ENCODE measurements at places on chromosomes 6 and 20. TPM values are rescaled to one million over a fixed set of nuclear protein-coding genes. Genes with fewer than 3 reads are reported as not detected.

The GSTA2 gene
- not detected for total RNA-seq

DNA sequence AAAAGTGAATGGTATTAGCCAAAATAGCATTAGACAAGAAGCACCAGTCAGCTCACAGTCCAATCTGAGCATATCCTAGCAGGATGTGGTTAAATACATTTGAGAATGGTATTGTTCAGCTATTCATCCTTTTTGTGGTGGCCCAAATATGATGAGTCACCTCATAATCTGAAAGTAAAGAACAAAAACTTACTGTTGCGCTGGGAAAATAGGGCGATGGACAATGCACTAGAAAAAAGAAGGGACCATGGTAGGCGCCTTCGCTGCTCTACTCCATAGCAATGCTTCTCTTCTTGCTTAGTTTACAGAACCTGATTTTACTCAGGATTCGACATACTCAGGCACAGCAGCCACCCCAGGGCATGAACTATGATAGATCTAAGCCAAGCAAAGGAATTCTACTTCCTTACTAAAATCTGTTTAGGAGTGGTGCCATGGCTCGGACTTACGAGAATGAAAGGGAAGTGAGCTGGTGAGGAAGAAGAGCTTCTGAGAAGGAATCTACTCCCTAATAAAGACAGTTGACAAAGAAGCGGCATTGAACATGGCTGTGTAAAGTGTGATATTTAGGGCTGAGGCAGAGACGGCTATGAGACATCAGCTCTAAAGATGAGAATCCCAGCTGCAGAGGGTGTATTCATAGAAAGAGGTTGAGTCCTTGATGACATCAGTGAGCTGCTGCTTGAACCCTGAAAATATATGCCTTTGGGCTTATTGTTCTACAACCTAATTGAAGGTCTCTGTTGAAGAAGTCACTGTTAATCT, 16.6 kb upstream of the FBXO9 start:
- peak; percentile 94 for DNase-seq

The BMP6 gene
- total RNA-seq, result 4.0 TPM

GRCh38 chr6:106637051-106637716, 7.8 kb downstream of the QRSL1 start:
- DNase-seq, result no peak

The CD164 gene
- total RNA-seq, result 125 TPM

The PDE7B gene
- 1.3 TPM for total RNA-seq

GRCh38 chr20:14062786-14063185, 67.5 kb downstream of the MACROD2 start:
- peak; percentile 46 for DNase-seq

DNA sequence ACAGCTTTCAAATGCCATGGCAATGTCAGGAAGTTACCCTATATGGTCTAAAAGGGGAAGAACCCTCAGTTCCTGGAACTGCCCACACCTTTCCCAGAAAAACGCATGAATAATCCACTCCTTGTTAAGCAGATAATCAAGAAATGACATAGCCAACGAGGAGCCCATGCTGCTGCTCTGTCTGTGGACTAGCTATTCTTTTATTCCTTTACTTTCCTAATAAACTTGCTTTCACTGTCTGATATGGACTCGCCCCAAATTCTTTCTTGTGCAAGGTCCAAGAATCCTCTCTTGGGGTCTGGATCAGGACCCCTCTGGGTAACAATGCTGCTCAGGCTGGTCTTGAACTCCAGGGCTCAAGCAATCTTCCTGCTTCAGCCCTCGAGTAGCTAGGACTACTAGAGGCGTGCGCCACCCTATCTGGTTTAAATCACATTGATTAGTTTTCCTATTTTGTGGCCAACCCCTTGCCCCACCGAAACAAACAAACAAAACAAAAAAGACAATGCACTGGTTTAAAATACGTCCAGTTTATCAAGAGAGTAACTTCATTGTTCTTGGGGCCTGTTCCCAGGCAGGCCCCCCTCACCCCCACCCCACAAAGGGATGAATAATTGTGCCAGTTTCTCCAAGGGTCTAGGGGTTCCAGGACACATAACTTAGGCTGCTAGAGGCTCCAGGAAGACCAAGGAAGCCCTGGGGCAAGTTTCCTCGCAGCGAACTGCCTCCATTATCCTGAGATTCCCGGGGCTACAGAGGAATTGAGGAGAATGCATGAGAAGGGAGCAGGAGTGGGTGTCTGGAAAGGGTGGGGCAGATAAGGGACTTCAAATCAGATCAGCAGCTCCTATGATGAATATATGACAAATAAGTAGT, 10.1 kb upstream of the AKAP12 start:
- no peak for DNase-seq

GRCh38 chr20:9490631-9491030, 23.8 kb upstream of the LAMP5 start:
- no peak for DNase-seq

The ID4 gene
- total RNA-seq, result 0.55 TPM

The MEP1A gene
- total RNA-seq, result not detected

The RAET1L gene
- total RNA-seq, result not detected

The TFEB gene
- 5.5 TPM for total RNA-seq

GRCh38 chr6:170093276-170093657, 197.6 kb downstream of the DLL1 start:
- no peak for DNase-seq

DNA sequence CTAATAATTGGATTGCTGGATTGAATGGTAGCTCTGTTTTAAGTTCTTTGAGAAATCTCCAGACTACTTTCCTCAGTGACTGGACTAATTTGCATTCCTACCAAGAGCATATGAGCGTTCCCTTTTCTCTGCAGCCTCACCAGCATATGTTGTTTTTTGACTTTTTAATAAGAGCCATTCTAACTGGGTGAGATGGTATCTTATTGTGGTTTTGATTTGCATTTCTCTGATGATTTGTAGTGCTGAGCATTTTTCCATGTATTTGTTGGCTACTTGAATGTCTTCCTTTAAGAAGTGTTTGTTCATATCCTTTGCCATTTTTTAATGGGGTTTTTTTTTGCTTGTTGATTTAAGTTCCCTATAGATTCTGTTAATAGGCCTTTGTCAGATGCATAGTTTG, 94.7 kb upstream of the AHI1 start:
- no peak for DNase-seq

GRCh38 chr20:46683939-46684750, 5.1 kb downstream of the TP53RK start:
- no peak for DNase-seq

Data from HT1080 (cell line).